ENCODE measurements at places on chromosomes 7 and 10.

GRCh38 chr7:2698581-2699288, 10.7 kb downstream of the AMZ1 start:
- no peak for DNase-seq

- no peak for DNase-seq
These were observed 2.3 kb upstream of the GIMAP8 start for GRCh38 chr7:150447966-150448788.

DNA sequence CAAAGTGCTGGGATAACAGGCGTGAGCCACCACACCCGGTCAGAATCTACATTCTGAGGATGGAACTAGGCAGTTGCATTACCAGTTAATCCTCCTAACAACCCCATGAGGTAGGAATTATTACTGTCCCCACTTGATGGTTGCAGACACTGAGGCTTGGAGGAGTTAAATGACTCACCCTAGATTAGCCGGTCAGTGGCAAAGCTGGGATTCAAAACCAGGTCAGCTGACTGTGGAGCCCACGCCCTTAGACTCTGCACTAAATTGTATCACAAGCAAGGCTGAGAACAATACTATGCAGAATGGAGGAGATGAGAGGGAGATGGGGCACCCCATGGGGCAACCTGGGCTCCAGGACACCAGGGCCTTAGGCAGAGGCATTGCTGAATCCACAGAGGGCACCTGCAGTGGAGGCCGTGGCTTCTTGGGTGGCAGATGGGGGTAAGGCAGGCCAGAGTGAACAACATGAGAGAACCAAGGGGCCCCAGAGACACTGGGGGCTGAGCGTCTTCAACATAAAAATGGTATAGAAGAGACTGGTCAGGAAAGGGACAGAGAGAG, 723.4 kb downstream of the PARD3 start:
- DNase-seq = no peak

DNA sequence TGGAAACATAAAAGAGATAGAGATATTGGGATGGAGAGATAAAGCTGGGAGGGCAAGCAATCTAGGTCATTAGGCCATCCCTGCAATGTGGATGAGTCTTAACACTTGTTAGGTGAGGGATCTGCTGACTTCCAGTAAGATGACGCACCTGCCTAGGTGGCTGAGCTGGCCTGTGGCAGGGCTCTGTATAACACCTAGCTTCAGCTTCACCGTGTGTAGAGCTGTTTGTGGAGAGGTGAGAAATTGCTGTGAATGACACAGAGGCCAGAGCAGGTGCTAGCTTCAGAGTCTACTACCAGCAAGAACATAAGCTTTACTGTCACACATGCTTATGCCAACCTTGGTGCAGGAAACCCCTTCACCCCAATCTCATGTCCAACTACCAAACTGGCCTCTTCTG, 1010.0 kb downstream of the TYW1 start:
- DNase-seq = no peak

- no peak for DNase-seq
These were observed 133.4 kb downstream of the MACC1 start for GRCh38 chr7:20083781-20084180.

- DNase-seq = no peak
These were observed 97.3 kb upstream of the SFMBT2 start for GRCh38 chr10:7507887-7508726.

DNA sequence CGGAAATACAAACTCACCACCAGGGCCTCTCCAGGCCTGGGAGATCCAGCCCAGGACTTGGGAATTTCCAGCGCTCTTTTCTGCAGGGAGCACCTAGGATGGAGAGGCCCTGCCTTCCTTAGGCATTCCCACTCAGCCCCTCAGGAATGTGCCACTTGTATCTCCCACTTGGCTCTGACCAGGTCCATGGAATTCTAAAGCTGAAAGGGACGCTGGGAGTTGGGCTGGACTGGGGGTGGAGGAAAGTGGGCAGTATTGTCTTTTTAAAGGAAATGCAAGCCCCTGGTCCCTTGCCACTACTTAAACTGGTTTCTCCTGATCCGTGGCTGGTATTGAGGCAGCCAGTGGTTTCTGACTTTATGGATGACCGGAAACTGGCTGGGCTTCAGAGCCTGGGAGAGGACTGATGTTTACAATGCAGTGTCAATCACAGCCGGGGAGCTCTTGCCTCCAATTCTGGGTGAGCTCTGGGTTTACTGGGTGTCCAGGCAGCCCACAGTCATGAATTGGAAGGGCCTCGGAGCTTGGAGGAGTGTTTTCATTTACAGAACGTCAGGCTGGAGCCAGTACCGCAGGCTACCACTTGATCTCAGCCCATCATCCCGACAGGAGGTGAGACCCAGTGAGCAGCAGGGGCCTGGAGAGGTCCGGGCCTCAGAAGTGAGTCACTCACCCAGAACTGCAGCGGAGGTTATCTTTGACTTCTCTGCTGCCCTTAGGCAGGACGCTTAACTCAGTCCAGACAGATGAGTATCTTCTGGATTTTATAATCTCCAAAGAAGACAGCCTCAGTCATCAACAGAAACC, 27.3 kb downstream of the AGAP3 start:
- no peak for DNase-seq

Data from occipital lobe (tissue), 3 donors.